Effector memory CD4-positive, alpha-beta T cell (primary cell): ENCODE measurements at places on chromosomes 12 and 14.

DNA sequence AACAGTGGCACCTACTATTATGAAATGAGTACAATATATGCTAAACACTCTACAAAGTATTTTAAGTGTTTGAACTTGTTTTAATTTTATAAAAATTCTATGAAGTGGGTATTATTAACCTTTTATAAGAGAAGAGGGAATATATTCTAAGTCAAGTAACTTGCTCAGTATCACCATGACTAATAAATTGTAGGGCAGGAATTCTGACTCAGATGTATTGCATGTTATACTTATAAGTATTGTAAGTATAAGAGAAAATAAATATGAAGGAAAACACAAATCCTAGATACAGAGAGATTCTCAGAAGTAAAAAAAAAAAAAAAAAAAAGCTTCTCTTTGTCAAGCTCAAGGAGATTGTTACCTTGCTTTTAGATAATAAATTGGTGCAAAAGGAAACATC is 893.2 kb downstream of the SLC16A7 start:
- DNase-seq: no peak

GRCh38 chr12:82746668-82747067 is 60.0 kb downstream of the TMTC2 start:
- no peak for DNase-seq

DNA sequence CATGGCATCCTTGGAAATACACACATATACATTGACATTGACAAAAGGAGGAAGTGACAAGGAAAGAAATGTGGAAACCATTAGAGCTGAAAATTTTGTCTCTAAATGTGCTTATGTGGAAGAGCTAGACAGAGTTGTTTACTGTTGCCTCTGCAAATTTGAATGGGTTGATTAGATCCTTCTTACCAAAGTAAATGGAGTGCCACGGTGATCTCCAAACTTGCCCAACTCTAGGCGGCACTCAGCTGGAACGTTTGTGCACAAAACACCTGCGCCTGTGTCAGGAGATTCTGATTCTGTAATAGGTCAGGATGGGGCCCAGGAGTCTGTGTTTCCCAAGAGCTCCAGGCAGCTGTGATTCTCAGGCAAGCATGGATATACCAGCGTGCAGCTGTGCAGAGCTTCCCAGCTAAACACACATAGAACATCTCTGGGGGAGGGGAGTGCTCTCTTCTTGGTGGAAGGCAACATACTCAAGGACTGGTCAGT is 77.8 kb upstream of the BDKRB2 start:
- DNase-seq: no peak

DNA sequence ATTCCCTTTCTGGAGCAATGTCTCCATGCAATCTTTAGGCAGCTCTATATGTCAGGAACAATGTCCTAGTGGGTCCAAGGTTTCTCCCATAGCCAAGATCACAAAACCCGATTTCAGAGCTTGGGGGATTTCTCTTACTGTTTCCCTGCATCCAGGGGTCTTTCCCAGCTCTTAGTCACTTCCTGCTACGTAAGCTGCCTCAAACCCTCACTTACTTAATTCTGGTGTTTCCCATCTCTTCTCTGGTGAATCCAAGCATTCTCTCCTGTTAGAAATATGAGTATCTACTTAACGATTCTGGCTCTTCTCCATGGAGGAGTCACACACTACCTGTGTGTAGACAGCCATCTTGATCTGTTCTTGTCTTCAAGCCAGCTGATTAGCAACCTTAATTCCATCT is 80.0 kb downstream of the IFNG-AS1 start:
- no peak for DNase-seq

DNA sequence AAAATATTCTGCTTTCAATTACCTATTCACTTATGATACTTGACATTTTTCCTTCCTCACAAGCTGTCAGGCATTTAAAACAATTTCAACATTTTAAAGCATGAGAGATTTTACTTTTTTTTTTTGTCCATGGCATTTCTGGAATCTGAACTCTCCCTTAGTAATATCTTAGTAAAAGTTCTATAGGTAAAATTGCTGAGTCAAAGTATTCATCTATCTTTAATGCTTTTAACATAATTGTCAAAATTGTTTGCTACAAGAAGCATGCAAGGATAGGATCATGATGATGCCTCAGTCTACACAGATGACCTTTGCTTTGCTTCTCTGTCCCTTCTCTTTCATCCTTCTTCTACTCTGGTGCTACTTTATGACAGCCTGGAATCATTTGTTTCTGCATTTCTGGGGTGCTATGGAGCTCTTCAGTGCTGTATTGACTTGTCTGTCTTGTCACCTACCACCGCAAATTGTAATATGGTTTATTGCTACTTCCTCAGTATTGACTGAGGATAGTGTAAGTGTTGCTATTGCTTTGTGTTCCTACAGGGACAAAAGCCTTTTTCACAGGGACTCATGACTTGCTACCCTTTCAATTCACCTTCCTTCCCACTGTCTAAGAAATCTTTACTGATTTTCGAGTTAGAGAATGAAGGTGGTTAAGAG is 589.8 kb upstream of the ATP2B1 start:
- DNase-seq: no peak

GRCh38 chr14:60064491-60065072 is 27.1 kb upstream of the PCNX4 start:
- DNase-seq: no peak

DNA sequence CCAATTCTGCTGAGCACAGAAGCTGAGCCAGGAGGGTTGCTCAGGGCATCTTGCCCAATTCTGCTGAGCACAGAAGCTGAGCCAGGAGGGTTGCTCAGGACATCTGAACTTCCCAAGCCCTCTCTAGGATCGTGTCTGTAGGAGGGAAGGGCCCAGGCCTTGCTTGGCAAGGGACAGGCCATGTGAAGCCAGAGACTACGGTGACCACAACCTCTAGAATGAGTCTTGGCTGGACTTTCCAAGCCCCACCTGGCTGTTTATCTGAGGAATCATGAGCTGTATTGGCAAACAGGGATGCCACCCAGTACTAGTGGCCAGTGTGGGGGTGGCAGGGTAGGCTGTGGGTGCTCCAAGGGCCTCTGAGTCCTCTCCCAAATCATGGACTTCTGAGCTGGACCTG is 7.7 kb upstream of the SERPINA6 start:
- no peak for DNase-seq

GRCh38 chr14:66746316-66747006 is 238.5 kb downstream of the GPHN start:
- no peak for DNase-seq

DNA sequence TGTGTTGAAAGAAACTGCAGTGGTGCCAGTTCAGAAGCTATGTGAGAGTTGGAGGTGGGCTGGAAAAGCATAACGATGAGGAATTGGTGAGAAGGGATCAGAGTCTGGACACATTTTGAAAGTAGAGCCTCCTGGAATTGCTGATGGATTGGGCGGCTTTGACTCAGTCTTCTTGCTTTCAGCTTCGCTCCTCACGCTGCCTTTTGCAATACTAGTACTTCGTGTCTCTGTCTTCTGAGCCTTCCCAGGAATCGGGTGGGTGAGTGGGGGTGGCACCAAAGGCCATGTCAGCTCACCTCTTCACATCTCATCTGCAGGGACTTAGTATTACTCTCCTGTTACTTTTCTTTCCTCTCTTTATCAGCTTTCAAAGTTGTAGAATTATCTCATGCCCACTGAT is 101.6 kb upstream of the RFX4 start:
- no peak for DNase-seq

- no peak for DNase-seq
Observed at GRCh38 chr12:105409801-105410471, 79.4 kb downstream of the C12orf75 start.

GRCh38 chr12:53049571-53050318 is at the start of gene TNS2:
TNS2 (plus strand) TSS chr12:53050065; CDS start chr12:53050186, 121 bp downstream.
- DNase-seq: no peak

DNA sequence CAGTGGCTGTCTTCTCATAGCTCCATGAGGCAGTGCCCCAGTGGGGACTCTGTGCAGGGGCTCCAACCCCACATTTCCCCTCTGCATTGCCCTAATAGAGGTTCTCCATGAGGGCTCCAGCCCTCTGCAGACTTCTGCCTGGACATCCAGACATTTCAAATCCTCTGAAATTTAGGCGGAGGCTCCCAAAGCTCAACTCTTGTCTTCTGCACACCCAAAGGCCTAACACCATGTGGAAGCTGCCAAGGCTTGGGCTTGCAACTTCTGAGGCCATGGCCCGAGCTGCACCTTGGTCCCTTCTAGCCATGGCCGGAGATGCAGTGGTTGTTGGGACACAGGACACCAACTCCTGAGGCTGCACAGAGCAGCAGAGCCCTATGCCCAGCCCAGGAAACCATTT is 20.5 kb upstream of the PPP2R5C start:
- no peak for DNase-seq

DNA sequence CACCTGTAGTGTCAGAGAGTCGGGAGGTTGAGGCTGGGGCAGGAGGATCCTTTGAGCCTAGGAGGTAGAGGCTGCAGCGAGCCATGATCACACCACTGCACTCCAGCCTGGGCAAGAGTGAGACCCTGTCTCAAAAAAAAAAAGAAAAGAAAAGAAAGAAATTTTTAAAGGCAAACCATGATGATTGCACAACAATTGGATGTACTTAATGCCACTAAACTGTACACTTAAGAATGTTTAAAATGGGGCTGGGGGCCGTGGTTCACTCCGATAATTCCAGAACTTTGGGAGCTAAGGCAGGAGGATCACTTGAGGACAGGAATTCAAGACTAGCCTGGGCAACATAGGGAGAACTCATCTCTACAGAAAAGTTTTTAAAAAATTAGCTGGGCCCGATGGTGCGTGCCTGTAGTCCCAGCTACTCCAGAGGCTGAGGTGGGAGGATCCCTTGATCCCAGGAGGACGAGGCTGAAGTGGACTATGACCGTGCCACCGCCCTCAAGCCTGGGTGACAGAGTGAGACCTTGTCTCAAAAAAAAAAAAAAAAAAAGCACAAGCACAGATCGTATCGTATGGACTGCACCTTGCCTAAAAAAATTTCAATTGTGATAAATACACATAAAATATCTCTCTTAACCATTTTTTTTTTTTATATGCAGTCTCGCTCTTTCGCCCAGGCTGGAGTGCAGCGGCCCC is 32.7 kb downstream of the JAG2 start:
- no peak for DNase-seq

GRCh38 chr12:31525496-31526157 is 65.3 kb downstream of the DENND5B start:
- no peak for DNase-seq

DNA sequence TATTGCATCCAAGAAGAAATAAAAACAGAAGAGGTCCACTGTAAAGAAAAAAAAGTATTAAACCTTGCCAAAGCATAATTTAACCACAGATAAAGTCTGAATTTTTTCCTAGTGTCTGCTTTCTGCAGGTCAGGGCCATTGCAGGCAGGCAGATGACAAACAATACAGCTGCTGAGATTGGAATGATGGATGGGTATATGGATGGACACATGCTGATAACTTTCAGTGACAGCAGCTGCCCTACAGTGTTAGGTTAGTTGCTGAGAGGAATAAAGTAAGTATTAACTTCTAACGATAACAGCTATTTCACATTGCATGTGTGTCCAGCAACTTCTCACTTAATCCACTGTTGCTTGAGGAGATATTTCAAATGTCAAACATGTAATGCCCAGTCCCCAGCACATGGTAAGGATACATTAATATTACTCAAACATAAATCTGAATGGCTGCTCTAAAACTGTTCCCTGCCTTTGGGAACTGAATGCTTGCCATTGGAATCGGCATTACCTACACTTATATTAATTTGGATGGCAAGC is 515.3 kb downstream of the RMST start:
- no peak for DNase-seq

GRCh38 chr12:70744178-70744577 is 106.9 kb upstream of the PTPRB start:
- DNase-seq: no peak

DNA sequence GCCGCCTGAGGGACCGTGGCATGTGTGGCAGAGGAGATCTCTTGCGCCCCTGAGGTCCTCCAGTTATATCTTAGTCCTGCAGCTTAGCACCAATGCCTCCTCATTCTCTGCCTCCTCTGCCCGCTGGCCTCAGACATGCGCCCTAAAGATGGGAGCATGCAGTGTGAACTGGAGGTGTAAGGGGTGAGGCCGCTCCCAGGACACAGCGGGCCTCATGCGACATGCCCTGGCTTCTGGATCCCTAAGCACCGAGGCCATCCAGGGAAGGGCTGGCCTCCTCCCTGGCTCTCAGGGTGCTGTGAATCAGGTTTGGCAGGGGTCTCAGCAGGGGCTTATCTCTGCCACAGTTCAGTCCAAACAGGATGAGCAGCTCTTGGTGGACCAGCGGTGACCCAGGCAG is 86.9 kb downstream of the CACNA1C start:
- DNase-seq: no peak

DNA sequence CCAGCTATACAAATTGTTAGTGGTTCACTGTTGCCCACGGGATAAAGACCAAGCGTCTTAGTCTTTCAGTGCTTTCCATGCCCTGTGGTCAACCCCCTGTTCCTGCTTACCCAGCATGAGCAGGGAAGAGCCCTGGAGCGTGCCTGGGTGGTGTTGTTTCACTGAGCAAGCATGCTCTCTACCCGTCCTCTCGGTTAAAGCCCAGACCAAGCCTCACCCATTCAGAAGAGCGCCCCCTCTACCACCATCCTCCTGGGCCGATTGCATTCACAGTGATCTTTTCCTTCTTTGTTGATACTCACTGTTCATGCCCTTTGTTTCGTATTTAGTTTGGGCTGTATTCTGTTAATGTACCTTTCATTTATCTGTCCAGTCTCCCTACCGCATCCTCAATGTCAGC is 25.1 kb downstream of the DYRK4 start:
- no peak for DNase-seq

DNA sequence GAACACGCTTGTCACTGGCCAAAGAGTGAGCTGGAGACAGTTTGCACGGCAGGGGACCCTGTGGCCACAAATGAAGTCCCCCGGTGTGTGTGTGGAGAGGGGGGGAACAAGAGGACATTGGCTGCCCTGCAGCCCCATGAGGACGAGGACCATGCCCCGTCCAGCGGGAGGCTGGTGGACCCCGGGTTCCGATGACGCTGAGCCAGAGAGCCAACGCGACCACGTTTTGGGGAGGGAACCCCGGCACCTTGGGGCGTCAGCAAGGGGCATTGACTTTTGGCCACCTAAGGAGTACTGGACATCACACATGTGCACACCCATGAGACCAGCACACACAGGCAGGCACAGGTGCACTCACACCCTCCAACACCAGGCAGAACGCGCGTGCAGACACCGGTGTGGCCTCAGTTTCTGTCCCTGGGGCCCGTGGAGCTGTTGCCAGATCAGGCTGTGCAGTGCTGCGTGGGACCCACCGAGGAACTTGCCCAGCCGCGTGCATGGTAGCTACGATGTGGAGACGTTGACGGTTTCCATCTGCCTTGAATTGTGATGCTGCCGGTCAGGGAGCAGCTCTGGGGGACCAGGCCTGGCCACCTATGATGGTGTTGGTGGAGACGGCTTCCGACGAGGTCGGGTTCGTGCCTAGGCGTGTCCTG is 26.5 kb downstream of the NOC4L start:
- DNase-seq: no peak

DNA sequence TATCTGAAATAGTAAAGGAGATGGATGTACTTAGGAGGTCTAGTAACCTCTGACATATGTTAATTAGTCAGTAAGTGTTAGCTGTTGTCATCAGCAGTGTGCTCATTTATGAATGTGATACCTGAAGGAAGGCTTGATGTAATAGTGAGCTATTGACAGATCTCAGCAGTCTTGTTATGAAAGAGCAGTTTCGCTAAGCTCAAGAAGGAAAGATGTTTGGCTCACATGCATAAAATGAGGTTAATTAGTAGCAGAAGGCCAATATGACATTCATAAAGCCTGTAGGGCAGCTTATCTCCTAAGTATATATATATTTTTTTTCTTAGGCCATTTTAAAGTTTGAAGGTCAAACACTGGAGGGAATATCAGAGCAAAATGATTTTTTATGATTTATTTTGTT is 2.8 kb downstream of the FAM234B start:
- DNase-seq: no peak
